ENCODE measurements at places on chromosomes 4 and X. TPM values are rescaled to one million over a fixed set of nuclear protein-coding genes. Genes with fewer than 3 reads are reported as not detected.

DNA sequence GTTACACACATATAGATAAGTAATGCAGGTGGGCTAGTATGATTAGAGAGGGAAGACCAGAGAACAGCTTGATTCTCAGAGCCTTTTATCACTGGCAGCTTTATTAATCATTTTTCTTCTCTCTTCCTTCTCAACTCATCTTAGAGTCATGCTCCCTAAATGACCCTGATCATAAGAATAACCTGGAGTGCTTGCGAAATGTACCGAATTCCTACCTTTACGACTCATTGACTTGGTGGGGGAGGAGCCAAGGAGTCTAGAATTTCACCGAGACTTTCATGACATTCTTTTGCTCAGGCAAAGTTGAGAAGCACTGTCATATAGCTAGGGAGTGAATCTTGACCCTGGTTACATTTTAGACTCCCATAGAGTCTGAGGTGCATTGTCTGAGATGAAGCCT is 298.9 kb upstream of the PUDP start:
- no peak for DNase-seq

DNA sequence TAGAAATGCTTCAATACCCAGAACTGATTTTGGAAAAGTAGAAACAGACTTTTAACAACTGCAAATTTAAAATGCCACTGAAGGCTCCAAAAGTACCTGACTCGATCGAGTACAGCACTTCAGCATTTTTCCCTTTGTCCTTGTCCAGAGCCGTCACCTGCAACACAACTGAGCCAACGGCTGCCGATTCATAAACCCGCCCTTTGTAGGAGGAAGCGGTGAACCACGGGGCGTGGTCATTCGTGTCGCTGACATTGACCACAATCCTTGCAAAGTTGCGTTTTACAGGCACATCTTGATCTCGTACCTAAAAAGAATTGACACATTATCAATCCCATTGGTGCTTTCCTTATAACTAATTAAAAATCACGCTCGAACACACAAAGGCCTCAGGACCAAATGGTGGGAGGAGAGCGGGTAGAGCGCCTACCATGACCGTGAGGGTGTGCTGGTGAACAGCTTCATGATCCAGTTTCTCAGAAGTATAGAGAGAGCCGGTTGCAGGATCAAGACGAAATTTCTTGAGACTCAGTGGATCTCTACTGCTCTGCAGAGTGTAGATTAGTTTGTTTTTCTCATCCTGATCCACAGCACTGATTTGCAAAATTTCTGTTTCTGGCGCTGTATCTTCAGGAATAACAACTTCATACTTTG is 72.8 kb upstream of the MTNR1A start:
- no peak for DNase-seq

- no peak for DNase-seq
Observed at GRCh38 chrX:105488716-105489115, 268.2 kb upstream of the TEX13A start.

- DNase-seq = peak; percentile 72
Observed at GRCh38 chr4:2256156-2256731, 5.7 kb downstream of the MXD4 start.

GRCh38 chr4:86315579-86315978 is 44.3 kb downstream of the MAPK10 start:
- DNase-seq = no peak

GRCh38 chr4:164212134-164212533 is 541.8 kb upstream of the SMIM31 start:
- DNase-seq = no peak

GRCh38 chr4:135949931-135950330 is 1582.4 kb downstream of the PCDH18 start:
- DNase-seq = no peak

- no peak for DNase-seq
Observed at GRCh38 chrX:16992445-16992844, 46.0 kb downstream of the REPS2 start.

GRCh38 chrX:110066488-110067225 is 63.7 kb downstream of the TMEM164 start:
- no peak for DNase-seq

- DNase-seq = no peak
Observed at GRCh38 chrX:54427837-54428424, 12.3 kb upstream of the TSR2 start.

- DNase-seq = no peak
Observed at GRCh38 chr4:135775909-135776308, 1574.3 kb upstream of the PABPC4L start.

- no peak for DNase-seq
Observed at GRCh38 chr4:105631818-105632400, 76.6 kb downstream of the INTS12 start.

NR3C2 gene
- 5.9 TPM for polyA plus RNA-seq

Measured in right cardiac atrium (tissue), 5 donors.